WTC11 (cell line): ENCODE measurements at places on chromosomes 7 and 10.

DNA sequence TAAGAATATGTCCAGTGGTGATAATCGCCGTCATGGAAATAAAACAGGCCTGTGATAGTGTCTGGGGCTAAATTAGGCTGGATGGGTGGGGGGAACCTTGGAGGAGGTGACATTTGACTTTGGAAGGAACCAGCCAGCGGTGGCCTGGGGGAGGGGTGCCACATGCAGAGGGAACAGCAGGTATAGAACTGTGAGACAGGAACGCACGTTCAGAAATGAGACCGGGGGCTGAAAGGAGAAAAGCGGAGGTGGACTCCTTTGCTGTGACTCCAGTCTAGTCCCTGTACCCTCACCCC lies 2.6 kb upstream of the CYP26A1 start:
- no peak for DNase-seq

- DNase-seq: no peak
Measured at GRCh38 chr7:82598958-82599357, 155.4 kb upstream of the CACNA2D1 start.

DNA sequence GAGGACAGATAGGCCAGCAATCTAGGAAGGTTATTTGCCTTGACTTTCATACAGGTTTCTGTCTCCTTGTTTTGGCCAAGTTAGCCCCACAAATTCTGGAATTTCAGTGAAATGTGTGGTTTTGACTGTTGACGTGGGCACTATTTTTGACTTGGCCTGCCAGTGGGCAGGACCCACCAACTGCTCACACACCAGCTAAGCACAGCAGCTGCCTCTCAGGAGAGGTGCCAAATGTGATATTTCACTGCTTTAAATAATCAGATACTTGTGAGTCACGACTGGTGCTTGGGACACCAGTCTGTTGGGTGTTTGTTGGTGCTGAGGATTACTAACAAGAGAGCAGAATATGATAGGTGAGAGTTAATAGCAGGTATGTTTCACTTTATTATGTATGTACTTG lies 409.7 kb upstream of the MTPN start:
- DNase-seq: no peak

DNA sequence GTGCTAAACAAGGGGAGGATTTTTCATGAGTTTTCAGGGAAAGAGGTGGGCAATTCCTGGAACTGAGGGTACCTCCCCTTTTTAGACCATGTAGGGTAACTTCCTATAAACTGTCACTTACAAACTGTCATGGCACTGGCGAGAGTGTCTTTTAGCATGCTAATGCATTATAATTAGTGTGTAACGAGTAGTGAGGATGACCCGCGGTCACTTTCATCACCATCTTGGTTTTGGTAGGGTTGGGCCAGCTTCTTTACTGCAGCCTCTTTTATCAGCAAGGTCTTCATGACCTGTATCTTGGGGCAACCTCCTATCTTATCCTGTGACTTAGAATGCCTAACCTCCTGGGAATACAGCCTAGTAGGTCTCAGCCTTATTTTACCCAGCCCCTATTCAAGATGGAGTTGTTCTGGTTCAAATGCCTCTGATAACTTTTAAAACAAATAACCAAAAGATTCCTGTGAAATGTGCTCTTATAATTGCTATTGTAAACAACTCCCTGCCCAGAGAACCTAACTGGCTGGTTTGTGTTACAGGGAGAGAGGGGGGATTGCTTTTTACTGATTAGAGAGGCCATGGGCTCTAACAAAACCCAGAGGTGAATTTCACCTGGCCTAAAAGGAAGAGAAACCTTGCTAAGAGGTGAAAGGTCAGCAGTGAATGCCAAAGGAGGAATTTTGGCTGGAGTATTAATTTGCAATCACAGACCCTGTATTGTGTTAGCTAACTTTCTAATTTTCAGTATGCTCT lies 64.3 kb downstream of the EEPD1 start:
- DNase-seq: no peak

DNA sequence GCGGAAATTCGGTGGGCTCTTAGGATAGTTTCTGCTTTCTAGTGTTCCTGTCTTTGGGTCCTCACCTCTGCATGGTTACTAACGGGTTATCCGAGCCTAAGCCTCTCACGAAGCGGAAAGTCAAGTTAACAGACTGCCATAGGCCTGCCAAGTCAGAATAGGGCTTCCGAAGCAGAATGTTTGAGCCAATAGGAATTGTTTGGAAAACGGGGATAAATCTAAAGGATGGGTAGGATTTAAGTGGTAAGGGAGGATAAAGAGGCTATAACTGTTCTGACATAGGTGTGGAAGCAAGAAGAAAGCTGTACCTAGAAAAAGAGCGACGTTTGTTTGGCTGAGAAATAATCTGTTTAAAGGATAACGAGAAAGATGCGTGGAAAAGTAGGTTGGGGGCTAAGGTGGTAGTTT lies 851 bp downstream of the TMEM254 start:
- DNase-seq: no peak

DNA sequence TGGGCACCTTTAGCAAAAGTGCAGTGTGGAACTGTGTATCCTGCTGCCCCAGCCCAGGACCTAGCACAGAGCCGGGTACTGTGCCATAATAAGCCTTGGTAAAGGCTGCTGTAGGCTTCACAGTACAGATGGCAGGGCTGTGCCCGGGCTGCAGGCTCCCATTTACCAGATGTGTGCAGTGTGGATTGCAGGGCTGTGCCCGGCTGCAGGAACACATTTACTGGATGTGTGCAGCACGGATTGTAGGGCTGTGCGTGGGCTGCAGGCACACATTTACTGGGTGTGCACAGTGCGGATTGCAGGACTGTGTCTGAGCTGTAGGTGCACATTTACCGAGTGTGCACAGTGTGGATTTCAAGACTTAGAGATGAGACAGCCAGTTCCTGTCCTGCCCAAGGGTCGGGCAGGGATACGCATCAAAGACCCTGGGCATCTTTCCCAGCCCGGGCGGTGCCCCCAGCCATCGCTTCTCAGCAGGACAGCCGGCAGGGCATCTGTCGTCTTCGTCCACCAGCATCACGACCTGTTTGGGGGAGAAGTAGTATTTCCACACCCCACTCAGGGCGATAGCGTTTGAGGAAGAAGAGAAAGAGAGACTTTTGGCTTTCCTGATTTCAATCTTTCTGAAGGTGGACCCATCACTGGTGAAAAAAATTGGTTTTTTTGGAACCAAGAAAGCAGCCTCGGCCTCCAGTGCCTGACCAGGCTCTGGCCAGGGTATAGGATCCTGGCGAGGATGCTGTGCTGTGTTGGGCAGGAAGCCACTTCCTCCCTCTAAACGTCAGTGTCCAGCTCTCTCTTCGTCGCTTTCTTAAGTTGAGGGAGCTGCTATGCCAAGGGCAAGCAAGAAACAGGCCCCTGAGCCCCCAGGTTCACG lies 180.8 kb downstream of the CUX1 start:
- DNase-seq: no peak

DNA sequence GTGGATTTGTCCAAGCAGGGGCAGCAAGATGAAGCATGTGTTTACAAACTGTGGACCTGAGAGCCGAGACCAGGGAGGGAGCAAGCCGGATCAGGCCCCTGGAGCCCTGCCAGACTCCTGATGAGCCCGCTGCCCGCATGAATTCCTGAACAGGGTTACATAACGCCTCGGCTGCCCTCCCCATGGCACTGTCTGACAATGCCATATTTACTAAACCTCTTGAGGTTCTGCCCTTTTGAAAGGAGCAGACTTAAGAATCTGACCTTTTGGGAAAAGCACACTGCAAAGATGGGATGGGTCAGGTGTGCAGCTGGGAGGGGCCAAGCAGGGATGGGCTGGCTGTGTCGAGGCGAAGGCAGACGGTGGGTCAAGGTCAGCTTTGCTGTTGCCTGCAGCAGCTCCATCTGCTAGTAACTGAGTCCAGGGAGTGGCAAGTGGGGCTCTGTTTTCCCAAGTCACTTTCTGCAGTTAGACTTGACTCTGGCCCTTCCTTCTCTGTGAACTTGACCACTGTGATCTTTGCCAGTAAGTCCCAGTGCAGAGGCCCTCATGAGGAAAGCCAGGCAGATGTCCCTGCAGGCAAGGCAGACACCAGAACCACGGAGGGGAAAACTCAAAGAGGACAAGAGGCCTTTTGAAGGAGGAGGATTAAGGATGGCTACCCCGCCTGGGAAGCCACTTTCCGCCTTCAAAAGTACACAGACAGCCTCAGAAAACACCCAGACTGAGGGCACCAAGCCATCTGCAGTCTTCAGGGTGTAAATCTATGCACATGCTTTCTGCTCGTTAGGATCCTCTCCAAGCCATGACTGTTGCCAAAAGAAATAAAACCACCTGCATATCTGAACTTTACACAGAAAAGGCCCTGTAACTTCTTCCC lies 175.8 kb downstream of the TNS3 start:
- DNase-seq: no peak

DNA sequence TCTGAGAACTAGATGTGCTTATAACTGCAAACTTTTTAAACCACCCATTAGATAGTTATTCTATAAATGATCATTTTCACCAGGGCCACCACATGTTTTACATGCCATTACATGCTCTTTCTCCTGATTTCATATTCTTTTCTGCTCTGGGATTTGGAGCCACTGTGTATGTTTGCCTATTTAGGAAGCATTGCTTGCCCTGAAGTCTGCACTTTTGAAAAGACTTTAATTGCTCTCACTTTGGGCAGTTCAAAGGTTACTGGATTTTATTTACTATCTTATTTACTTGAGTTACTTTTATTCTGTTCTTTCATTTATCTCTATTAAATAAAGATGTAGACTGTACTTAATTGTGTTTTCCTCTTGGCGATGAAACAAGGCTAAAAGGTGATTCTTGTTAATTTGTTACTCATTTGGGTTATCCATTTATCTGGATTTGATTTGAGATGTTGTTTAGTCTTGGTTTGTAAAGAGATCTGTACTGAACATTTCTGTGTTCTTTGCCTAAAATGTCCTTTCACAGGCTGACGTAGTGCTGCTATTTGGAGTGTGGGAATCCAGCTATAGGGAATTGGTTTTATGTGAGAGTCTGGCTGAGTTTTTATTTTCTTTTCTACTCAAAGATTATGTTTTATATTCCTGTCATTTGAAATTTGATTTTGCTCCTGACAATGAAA lies 88.8 kb downstream of the SUGCT start:
- DNase-seq: no peak

- DNase-seq: no peak
Measured at GRCh38 chr7:152078786-152079185, 53.3 kb downstream of the GALNT11 start.

GRCh38 chr7:12199363-12199762 lies 11.7 kb upstream of the TMEM106B start:
- DNase-seq: no peak
